AG20443 (cell line): ENCODE measurements at places on chromosomes 16 and 17.

DNA sequence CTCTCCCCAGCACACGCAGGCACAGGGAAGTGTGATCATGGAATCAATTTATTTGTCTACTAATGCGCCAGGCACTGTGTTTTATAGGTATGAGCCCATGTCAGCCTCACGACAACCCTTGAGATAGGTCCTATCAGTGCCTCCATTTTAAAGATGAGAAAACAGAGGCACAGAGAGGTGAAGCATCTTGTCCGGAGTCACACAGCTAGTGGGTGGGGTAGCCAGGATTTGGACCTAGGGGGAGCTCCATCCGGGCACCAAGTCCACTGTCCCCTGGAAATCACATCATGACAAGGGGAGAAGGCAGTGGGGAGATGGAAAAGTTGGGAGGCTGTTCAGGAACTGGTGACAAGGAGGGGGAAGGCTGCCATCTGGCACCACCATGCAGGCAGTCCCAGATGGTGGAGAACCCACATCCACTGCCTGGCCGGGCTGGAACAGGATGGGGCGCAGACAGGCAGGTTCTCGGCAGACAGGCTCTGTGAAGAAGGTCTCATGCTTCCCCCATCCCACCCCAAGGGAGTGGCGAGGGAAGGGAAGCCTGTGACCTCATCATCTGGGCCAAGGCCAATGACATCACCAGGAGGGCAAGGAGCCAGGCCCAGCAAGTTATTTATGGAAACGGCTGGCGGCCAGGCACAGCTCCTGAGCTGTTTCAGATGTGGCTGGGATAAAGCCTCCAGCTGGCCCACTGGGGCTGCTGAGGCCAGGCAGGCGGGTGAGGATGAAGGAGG lies 126.0 kb upstream of the SDK2 start:
- peak; percentile 80 for DNase-seq

GRCh38 chr17:80026359-80027042 lies 9.2 kb downstream of the TBC1D16 start:
- no peak for DNase-seq

DNA sequence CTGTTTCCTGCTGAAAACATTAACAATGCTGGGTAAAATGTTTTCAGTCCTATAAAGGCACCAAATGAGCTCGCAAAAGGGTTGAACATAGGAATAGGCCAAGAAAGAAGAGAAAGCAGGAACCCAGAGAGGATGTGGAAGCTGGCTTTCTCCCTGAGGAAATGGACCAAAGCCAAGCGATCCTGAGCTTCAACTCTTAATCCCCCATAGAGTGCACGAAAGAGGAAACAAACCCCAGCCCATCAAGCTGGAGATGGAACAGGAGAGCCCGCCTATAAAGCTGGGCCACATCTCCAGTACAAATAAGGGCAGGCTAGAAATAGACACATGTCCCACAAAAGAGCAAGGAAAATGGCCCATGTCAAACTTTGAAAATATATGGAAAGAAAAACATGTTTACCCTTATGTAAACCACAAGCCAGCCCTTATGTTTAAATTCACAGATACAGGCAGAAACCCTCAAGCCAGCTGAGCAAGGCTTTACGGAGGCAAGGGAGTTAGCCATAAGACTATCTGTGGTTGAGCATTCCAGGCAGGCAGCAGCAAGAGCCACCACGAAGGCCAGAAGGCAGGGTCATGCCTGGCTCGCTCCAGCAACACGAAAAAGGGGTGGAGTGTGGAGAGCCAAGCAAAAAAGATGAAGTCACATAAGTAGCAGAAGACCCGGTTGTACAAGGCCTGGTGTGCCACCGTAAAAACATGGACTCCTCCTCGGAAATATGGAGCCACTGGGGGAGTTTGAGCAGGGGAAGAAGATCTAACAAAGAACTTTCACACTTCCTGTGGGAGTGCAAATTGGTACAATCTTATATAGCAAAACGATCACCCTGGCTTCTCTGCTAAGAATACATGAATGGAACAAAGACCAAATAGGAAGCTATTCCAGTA lies 27.8 kb downstream of the COPRS start:
- peak; percentile 42 for DNase-seq

DNA sequence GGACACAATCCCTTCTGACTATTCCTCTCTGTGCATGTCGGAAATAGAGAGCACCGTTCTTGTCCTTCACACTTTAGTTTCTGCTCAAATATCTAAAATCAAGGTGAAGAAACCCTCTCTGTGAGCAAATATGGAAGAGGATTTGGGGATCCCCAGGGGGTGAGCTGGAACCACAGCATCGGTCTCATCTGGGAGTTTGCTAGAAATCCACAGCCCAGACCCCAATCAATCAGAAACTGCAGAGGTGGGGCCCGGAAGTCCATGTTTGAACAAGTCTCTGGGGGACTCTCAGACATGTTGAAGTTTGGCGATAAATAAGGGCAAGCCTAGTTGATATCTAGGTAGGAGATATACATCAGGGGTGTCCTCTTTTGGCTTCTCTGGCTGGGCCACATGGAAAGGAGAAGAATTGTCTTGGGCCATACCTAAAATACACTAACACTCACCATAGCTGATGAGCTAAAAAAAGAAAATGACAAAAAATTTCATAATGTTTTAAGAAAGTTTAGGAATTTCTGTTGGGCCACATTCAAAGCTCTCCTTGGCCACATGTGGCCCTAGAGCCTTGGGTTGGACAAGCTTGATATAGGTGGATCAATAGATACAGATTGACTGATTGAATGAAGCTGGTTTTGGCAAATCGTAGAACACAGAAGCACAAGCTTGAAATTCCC lies 168.0 kb upstream of the FOXF1 start:
- DNase-seq: no peak

- DNase-seq: no peak
Observed at GRCh38 chr16:2736476-2737237, 15.8 kb upstream of the SRRM2 start.

- DNase-seq: no peak
Observed at GRCh38 chr17:73335591-73336407, 24.0 kb upstream of the CDC42EP4 start.

DNA sequence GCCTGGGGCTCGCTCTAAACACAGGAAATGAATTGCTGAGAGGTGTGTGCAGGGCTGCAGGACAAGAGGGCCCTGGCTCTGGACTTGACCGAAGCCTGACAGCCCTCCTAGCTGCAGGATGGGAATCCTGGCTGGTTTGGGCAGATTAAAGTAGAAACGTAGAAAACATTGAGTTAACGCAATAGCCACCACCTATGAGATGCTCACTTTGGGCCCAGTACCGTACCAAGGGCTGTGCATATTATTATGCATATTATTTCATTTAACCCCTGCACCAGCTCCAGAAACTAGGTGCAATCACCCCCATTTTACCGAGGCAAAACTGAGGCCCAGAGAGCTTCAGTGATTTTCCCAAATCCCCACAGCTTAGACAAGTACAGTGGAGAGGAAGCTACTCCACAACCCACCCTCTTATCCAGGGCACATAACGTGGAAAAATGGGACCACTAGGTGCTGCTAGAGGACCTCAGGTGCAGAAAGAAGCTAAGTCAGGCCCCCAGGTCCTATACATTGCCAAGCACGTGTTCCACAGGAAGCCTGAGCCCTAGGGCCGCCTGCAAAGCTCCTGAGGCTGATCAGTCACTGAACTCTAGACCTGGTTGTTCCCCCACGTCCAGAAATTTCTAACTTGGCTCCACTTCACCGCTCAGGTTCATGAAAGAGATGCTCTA lies 79.2 kb downstream of the MYH11 start:
- peak; percentile 39 for DNase-seq

DNA sequence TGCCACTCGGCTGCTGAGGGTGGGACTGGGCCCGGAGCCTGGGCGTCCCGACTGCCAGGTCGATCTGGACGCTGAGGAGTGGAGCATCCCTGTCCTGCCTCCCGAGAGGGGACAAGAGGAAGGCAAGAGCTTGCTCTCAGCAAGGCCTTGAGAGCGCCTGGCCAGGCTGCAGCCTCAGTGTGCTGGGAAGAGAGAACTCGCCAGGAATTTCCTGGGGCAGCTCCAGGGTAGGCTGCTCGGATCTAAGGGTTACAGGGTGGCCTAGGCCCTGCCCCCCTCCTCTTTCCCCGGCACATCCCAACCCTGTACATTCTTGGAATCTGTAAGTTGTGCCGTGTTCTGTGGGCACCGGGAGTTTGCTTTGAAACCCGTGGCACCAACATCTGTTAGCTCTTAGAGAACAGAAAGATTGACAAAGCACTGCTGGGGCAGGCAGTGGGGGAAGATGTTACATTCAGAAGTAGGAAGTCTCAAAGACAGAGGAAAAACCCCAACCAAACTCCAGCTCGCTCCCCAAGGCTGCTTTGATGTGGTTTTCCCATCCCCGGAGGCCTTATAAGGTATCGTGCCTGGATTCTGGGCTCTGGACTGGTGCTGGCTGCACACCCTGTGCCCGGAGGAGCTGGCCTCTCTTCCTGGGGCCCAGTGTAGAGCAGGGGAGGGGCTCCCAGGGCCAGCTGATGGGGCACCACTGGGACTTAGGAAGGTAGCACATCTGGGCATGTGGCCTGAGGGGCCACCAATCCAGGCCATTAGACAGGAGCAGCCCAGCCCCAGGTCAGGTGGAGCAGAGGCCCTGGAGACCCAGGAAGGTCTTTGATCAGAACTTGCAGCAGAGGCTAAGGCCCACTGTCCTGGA lies 55.2 kb downstream of the NKD1 start:
- peak; percentile 56 for DNase-seq

DNA sequence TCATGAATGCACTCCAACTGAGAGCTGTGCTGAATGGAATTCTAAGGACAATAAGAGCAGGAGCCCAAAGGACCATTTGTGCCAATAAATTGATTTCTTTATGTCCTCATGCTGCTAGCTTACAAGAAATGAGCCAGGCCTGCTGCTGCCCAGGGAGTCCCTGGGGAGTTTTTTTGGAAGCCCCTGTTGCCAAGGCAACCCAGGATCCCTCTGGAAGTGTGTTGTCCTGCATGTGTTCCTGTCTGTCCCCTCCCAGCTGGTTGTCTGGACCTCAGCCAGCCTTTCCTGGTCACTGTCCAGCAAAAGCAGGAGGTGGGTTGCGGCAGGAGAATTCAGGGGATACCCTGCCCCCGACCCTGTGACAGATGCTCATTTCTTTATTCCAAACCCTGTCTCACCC lies 51.0 kb upstream of the GPRC5B start:
- no peak for DNase-seq

- DNase-seq: no peak
Observed at GRCh38 chr17:81690066-81690465, 6.3 kb downstream of the HGS start.

- DNase-seq: no peak
Observed at GRCh38 chr17:8537734-8538133, 92.8 kb downstream of the MYH10 start.

- DNase-seq: peak; percentile 69
Observed at GRCh38 chr17:77449908-77450741, 309.4 kb downstream of the SEC14L1 start.

DNA sequence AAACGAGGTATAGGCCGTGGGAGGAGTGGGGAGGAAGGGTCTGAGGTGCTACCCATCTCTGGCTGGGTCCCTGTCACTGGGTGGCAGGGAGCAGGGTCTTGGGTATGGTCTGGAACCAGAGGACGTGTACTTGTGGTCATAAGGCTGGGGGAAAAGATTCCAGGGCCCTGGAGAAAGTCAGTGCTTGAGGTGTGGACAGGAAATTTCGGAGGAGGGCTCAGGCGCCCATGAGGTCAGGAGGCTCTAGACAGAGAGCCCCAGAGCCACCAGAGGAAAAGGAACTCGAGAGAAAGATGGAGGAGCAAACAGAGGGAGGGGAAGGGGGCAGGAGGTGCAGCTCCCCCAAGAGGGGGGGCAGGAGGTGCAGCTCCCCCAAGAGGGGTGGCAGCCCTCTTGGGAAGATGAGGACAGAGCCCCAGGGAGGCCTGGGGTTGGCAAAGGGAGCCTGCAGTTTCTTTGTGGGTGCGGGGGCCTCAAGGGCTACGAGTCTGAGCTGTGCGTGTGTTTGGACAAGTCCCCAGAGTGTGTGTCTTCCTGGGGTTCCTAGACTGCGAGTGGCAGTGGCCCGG lies 683 bp upstream of the SLC7A6 start:
- no peak for DNase-seq

GRCh38 chr17:42387661-42388380 lies 421 bp downstream of the STAT3 start:
- peak; percentile 34 for DNase-seq

- no peak for DNase-seq
Observed at GRCh38 chr17:900336-900934, 79.1 kb downstream of the NXN start.

DNA sequence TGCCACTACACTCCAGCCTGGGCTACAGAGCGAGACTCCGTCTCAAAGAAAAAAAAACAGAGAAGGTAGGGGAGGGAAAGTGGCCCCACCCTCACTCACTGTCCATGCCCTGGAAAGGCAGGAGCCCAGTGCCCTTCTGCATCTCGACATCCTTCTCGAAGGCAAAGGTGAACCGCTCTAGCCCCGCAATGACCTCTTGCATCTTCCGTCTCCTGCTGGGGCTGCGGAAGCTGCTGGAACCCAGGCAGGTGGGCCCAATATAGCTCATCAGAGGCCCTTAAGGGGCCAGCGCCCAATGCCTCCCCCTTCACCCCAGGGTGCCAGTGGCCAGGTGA lies at the start of gene CPSF4L:
TSS of gene CPSF4L (minus strand) at position 264 of the 335 bp plus-strand sequence. CDS start at position 202, 62 bp downstream.
- no peak for DNase-seq

DNA sequence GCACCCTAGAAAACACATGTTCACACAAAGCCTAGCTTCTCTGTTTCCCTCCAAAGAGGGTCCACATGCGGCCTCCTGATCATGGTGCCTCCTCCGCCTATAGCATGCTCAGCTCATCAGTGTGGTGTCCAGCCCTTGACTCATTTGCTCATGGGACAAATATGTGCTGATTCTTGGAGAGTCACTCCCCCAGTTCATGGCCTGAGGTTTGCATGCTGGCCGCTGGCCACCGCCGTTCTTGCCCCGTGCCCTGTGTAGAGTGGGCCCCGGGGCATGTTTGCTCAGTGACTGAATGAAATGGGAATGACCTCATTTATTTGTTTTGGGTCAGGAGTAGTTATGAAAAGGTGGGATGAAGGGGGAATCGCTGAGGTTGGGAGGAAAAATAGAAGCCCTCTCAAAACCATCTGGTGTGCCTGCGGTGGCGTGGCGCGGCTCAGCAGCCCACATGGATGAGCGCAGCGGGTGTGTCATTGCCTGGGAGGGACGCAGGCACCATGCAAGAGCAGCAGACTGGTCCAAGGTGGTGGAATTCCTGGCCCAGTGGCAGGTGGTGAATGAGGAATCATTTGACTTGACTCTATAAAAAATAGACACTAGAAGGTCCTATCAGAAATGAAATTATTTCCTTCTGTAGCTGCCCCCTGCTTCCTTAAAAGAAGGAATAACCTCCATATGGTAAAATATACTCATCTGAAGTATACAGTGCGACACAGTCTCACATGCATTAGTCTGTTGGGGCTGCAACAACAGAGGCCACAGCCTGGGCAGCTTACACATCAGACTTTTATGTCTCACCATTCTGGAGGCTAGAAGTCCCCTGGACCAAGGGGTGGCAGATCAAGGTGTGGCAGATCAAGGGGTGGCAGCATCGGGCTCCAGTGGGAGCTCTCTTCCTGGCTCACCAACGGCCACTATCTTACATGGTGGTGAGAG lies 31.7 kb downstream of the CRISPLD2 start:
- DNase-seq: peak; percentile 62
